ENCODE measurements at places on chromosomes 3 and 15.
A peak's percentile ranks its signal among the peaks of the same experiment; 100 is the strongest.

- no peak for DNase-seq
Measured at GRCh38 chr3:82816086-82816485, 1054.6 kb upstream of the GBE1 start.

DNA sequence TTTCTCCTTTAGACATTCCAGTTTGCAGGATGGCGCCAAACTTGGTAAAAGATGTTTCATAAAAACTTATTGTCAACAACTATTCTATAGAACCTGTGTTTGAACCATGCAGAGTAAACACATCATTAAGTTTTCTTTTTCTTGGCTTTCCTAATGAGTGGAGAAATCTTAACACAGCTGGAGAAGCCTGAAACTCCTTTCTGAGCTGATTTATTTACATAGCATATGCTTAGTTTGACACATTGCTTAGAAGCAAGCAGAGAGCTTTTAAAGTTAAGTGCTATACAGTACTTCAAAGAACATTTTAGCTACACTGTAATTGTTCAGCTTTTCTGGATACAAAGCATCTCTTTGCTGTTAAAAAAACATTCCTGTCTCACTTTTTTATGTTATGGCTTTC lies 61.0 kb upstream of the PAQR5 start:
- no peak for DNase-seq

GRCh38 chr15:63466378-63467192 lies 37.8 kb upstream of the USP3 start:
- DNase-seq: no peak

DNA sequence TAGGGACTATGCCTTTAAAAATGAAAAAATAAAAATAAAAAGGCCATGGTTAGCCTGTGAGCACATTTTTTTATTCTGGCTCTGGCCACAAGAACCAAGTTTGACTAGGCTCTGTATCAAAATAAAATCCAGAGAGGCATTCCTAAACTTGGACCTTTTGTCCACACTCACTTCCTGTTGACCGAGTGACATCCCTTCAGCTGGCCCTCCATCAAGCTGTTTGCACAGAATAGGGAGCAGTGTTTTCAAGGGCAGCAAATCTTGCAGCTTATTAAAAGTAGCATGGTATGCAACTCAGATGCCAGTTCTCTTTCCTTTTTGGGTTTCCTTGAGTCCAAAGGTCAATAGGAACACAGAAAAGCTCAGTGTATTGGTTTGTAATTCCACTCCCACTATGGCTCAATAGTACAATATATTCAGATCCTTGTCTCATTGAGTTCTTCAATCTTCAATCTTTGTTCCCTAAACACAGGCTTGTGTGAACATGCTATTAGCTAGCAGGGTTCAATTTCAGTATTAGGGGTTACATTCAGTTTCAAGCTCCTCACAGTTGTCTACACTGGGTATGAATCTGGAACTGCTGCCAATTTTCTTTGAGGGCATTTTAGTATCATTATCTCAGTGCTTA lies 244.5 kb downstream of the RBMS3 start:
- DNase-seq: no peak

- DNase-seq: no peak
Measured at GRCh38 chr3:9581742-9582141, 28.1 kb upstream of the LHFPL4 start.

DNA sequence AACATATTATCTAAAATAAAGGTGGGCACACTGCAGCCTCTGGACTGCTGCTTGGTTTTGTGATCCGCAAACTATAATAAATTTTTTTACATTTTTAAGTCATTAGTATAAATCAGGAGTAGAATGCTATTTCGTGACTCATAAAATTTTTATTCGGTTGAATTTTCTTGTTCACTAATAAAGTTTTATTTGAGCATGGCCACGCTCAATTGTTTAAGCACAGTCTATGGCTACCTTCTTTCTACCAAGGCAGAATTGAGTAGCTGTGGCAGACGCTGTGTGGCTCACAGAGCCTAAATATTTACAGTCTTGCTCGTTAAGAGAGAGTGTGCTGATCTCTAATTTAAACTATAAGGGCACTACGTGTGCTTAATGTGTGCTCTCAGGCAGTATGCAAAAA lies 28.9 kb downstream of the ROBO2 start:
- no peak for DNase-seq

GRCh38 chr3:140018556-140018955 lies 83.6 kb downstream of the CLSTN2 start:
- DNase-seq: no peak

DNA sequence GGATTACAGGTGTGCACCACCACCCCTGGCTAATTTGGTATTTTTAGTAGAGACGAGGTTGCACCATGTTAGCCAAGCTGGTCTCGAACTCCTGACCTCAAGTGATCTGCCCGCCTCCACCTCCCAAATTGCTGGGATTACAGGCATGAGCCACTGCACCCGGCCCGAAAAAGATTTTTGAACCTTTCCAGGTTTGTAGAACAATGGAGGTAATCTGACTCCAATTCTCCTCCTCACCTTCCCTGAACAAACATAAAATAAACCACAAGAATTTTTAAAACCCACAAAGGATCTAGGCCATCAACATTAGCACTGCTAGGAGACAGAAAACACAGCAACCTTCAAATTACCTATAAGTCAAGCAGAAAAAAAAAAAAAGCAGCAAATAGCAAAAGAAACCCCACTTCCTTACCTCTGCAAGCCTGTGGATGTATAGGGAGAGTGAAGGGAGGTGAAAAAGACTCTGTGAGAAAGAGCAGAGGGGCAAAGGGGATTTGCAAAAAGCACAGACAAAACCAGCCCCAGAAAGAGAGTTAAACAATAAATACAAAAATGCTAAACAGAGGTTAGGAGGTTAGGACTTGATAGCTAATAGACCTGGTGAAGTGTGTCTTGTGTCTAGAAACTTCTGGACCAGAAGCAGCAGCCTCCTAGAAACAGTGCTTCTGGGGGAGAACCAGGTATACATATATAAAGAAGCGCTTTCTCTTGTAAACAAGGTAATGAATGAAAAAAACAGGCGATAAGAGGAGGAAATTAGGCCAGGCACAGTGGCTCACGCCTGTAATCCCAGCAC lies 32.1 kb downstream of the TFDP2 start:
- DNase-seq: no peak

GRCh38 chr3:42473083-42473932 lies 29.1 kb upstream of the VIPR1 start:
- DNase-seq: no peak

GRCh38 chr3:128950223-128950938 lies 43.5 kb downstream of the CFAP92 start:
- no peak for DNase-seq

GRCh38 chr3:146178006-146178689 lies 17.2 kb upstream of the PLOD2 start:
- no peak for DNase-seq

DNA sequence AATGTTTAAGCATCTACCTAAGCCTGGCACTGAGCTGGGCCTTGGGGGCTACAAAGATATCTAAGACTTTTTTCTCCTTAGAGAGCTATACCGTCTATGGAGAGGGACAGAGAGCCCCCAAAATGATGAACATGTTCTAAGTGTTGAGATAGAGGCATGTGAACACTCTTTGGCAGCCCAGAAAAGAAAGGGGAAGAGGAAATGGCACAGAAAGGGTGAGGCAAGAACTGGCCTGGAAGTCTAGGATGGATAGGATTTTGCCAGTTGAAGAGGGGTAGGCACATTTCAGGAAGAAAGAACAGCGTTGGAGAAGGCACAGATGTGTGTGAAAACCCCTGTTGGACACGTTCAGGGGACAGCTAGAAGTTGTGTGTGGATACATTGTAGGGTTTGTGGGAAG lies 276.2 kb upstream of the LRRFIP2 start:
- no peak for DNase-seq

- DNase-seq: peak; percentile 11
Measured at GRCh38 chr3:74789111-74789510, 174.7 kb upstream of the CNTN3 start.

GRCh38 chr3:137772214-137772955 lies 8.3 kb downstream of the SOX14 start:
- DNase-seq: no peak

- DNase-seq: no peak
Measured at GRCh38 chr3:124035463-124036121, 43.7 kb upstream of the ROPN1 start.

GRCh38 chr3:154766765-154767503 lies 313.2 kb upstream of the MME start:
- DNase-seq: no peak

GRCh38 chr3:106036696-106037095 lies 167.9 kb upstream of the CBLB start:
- DNase-seq: no peak
